ENCODE measurements at places on chromosomes 2 and 18.

GRCh38 chr2:74777161-74777900, 56.6 kb upstream of the HK2 start:
- no peak for DNase-seq

DNA sequence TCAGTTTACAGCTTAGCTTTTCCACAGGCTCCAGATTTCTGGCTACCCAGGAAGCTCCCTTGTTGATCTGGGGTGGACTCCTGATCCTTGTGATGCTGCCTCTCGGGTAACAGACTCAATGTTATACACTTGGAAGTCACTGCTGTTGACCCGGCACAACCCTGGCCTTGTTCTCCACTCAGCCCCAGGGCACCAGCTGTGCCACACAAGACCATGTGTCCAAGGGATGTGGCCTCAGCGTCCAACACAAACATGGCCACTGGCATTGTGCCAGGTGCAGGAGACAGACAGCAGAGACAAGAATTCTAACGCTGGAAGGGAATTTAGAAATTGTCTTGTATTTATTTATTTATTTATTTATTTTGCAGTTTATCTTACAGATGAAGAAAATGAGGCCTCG, 39.0 kb upstream of the PPP4R1 start:
- no peak for DNase-seq

DNA sequence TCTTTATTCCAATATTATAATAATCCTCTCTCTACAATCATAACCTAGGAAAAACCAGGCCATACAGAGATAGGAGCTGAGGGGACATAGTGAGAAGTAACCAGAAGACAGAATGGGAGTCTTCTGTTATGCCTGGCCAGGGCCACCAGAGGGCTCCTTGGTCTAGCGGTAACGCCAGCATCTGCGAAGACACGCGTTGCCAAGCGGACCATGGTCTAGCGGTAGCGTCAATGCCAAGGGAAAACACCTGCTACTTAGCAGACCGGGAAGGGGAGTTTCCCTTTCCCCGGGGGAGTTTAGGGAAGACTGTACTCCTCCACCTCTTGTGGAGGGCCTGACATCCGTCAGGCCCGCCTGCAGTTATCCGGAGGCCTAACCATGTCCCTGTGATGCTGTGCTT, 36.6 kb downstream of the ARL6IP6 start:
- no peak for DNase-seq

DNA sequence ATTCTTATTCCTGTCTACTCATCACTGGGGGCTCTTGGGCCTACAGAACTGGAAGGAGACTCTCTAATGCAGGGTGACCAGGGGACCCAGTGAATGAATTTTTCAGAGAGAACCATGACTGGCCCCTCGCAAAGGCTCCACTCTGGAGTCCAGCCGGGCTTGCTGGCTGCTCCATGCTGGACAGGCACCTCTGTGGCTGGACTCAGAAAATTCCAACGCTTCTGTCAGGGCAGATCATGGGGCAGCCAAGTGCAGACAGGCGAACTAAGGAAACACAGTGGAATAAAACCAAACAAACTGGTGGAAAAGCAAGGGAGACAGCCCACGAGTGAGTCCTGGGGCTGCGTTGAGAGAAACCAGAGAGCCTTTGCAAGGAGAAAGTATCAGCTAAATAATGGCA, 57.2 kb downstream of the ACAA2 start:
- DNase-seq = no peak

DNA sequence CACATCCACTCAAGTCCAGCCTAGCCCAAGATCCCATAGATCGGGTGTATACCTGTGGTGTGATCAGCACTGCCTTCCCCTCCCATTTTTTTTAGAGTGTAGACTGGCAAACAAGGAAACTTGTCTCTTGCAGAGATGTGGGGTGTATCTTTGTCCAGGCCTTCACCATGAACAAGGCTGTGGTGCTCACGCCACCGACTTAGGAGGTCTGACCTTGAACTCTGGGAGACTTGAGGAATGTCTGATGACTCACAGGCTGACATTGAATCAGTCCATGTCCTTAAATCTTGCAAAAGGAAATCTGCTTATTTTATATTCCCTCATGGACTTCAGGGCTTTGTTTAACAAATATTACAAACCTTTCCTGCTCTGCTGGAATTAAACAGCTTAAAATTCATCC, 4.5 kb upstream of the CTIF start:
- no peak for DNase-seq
